CD4-positive, alpha-beta memory T cell (primary cell): ENCODE measurements at places on chromosomes 5 and 9.

DNA sequence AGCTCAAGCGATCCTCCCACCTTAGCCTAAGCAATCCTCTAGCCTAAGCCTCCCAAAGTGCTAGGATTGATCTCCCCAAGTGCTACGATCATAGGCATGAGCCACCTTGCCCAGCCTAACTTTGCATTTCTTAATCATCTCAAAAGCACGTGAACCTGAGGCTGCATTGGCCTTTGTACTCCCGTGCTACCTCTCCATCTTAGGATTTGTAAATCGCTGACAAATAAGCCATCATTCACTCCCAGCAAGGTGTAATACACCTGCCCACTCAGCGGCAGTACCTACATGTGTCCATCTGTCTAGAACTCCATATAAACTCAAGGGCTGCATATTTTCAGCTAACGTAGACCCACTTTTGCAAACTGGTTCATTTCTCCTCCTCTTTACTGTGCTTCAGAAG lies 2.8 kb downstream of the ANKH start:
- DNase-seq, result no peak

GRCh38 chr5:130992095-130992494 lies 173.0 kb downstream of the HINT1 start:
- DNase-seq, result no peak

DNA sequence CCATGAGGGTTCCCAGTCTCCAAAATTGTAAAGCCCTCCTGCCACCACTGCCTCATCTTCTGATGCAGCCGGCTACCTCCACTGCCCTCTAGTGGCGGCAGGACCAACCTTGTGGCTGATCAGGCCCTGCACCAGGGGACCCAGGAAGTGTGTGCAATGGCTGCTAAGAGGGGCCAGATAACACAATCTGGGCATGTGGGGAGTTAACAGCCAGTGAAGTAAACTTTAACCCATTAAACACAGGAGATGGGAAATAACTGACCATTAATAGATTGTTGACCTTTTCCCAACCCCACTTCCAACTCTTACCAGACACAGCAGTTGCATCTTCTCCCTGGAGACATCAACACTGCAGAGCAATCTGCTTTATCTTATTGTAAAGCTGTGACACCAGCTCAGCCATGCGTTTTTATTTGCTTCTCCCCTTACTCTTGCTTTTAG lies 63.3 kb downstream of the FREM1 start:
- DNase-seq, result peak; percentile 22

DNA sequence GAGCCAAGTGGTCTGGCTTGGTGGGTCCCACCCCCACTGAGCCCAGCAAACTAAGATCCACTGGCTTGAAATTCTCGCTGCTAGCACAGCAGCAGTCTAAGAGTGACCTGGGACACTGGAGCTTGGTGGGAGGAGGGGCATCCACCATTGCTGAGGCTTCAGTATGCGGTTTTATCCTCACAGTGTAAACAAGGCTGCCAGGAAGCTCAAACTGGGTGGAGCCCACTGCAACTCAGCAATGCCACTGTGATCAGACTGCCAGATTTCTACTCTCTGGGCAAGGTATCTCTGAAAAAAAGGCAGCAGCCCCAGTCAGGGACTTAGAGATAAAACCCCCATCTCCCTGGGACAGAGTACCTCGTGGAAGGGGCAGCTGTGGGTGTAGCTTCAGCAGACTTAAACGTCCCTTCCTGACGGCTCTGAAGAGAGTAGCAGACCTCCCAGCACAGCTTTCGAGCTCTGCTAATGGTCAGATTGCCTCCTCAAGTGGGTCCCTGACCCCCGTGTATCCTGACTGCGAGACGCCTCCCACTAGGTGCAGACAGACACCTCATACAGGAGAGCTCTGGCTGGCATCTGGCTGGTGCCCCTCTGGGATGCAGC lies 18.2 kb upstream of the STK32A start:
- DNase-seq, result peak; percentile 15

- no peak for DNase-seq
Observed at GRCh38 chr5:154196955-154197652, 6.6 kb downstream of the GALNT10 start.

DNA sequence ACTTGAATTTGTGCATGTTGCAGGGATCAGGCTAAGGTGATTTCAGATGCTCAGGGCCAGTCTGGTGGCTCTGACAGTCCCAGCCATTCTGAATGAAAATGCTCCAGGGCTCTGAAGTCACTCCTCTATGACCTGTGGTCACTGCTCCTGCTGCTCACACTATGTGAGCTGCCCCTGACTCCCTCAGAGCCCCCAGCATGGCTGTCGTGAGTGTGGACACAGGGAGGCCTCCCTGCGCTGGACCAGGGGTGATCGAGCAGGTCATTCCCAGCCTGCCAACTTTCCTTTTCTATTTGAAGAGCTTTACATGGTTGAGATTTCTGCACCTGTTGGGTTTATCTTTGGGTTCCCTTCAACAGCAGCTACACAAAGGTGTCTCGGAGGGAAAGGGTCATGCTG lies 74.5 kb downstream of the WNK2 start:
- no peak for DNase-seq

- no peak for DNase-seq
Observed at GRCh38 chr5:149448831-149449714, 70.0 kb upstream of the IL17B start.

DNA sequence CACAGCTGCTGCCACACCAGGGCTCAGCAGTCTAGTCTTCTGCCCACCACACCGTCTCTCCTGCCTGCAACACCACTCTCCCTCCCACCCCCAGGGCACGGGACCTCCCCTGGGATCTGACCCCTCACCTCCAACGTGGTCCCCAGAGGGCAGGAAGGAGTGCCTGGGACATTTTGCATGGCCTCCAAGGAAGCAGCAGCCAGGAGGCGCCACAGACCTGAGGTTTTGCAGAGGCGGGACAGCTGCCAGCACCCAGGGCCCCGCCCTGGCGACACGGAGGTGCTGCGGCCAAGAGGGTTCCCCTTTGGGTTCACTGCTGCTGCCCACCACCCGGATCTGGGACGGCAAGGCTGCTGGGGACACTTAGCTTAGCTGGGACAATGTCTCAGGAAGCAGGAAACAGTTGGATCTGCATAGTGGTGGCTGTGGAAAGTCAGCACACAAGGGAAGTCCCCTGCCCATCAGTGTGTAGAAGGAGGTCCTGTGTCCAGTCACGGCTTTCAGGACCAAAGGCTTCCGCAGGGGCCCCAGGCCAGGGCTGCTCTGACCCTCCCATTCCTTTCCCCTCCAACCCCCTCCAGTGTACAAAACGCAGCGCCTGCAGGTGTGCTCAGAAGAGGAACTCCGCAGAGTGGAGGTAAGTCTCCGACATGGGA lies 13.8 kb downstream of the PROP1 start:
- no peak for DNase-seq

DNA sequence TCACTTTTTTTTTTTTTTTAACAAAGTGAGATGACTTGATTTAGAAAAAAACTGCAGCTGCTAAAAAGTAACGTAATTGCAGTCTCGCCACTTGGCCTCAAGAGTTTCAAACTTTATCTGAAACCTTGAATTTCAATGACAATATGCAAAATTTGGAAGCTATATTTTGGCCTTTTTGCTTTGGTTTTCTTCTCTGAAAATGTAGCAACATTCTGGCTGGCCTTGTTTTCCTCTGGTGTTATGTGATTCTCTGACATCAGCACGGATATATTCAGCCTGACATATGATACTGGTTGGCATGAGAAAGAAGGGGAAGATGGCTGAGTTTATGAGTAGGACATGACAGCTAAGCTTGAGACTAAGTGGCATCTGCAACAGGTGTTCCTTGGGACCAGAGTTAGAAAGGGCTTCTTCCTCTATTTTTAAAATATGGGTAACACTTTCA lies 136.5 kb downstream of the MEF2C start:
- no peak for DNase-seq

DNA sequence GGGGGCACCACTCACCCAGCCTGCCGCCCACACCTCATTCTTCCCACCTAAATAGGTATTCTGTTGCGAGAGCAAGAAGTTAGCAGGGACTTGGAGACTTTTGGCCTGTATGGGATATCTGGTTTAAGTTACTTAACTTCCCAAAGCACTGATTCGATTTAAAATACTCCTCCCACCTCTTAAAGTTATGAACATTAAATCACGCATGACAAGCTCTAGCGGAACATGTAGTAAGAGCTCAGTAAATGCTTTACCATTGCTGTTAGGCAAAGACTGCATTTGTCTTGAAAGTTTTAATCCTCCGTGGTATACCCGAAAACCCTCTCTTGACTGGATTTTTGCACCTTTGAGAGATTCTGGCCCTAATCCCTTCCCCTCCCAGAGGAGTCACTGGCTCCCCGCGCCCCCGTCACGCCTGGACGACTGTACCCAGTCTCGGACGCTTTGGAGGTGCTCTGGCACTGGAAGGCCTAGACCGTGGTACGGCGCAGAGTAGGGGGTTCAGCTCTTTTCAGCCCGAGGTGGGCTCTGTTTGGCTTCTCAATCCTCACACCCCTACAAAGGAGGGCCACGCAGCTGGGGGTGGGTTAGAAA lies 4.4 kb downstream of the GDNF start:
- no peak for DNase-seq

- DNase-seq, result no peak
Observed at GRCh38 chr9:13718086-13718485, 438.6 kb upstream of the MPDZ start.

- DNase-seq, result no peak
Observed at GRCh38 chr5:72110394-72111013, 3.2 kb downstream of the MAP1B start.

DNA sequence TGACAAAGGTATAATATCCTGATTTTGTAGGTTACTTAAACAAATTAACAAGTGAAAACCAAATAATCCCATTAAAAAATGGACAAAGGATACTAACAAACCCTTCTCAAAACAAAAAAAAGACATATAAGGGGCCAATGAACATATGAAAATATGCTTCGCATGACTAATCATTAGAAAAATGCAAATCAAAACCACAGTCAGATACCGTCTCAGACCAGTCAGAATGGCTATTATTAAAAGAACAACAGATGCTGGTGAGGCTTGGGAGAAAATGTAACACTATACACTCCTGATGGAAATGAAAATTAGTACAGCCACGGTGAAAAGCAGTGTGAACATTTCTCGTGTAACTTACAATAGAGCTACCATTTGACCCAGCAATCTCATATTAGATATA lies 1542.2 kb upstream of the CDH9 start:
- no peak for DNase-seq

- DNase-seq, result no peak
Observed at GRCh38 chr5:170250810-170251317, 18.1 kb downstream of the C5orf58 start.

DNA sequence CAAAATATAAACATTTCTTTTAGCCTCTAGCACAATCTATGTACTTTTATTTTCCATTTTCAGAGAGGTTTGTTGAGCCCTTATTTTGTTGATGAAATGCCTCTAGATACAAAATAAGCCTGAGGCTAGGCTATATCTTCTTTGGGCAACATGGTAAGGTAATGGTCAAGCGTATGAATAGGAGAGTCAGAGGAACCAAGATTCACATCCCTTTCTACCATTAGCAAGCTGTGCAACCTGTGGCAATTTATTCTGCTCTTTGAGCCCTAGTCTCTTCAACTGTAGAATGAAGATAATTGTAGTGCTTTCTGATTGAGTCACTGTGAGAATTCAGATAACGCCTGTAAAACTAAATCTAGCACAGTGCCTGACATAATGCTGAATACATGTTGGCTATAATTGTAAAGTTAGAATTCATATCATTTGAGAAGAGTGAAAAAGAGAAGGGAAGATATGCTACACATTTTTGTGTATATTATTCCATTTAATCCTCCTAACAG lies 412.5 kb downstream of the CCDC171 start:
- no peak for DNase-seq

DNA sequence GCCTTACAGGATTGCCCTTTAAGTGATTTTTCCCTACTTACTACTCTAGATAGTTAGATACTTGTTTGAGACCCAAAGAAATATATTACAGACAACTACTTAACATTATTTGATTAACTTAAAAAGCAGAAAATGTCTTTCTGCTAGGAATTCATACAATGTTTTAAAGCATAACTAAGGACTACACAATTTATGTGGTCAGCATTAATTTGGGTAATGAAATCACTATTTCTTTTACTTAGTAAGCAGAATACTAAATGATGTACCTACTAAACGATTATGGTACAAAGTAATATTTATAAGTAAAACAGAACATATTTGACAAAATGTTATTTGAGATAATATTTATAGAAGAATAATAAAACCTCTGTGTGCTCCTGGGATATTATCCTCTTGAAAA lies 371.9 kb upstream of the ARRDC3 start:
- no peak for DNase-seq

DNA sequence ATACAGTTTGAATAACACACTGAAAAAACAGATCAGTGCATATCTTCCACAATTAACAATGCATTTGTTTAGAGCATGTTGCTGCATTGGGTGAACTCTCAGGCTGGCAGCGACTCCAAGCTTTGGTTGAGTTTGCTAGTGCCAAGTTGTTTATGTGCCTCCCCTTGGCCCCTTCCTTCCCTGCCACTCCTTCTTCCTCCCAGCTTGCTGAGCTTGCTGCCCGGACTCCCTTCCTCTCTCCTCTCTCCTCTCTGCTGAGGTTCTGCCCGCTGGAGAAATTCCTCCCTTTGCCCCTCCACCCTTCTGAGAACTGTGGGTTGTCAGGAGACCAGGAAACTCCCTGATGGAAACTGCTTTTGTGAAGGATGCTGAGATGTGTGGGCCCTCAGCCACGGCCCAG lies 247.3 kb downstream of the PDZD2 start:
- DNase-seq, result no peak

DNA sequence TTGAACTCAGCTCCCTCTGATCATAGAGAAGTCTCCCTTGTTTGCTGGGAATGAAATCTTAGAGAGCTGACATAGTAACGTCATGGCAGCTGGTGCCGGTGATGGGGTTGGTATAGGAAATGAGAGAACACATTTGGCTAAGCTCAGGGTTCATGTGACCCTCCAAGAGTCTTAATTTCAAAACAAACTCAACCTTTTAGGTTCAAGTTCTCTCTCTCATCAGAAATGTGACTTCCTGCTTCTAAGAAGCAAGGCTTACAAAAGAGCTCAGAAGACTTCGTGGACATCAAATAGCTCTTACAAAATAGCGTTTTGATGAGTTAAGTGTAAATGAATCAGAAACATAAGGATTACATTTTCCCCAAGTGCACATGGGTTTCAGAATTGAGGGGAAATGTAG lies 97.3 kb downstream of the PAPPA start:
- no peak for DNase-seq

DNA sequence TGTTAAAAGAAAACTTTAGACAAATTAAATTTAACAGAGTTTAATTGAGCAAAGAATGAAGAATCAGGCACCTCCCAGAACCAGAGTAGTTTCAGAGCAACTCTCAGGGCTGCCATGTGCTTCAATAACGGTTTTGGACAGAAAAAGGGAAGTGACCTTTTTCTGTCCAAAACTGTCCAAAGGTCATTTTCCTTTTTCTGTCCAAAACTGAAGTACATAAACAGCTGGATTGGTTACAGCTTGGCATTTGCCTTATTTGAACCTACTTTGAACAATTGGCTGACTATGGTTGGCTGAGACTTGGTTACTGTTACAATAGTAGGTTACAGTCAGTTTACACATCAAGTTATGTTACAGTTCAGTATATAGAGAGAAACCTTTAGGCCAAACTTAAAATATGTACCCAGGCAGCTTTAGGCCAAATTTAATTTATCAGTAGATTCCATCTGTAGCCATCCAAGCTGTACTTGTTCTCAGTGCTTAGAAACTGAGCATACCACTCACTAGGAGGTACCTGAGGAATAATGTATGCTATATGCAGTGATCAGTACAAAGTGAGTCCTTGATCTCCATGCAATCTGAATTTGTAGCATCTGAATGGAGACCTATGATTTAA lies 44.0 kb downstream of the C9orf85 start:
- no peak for DNase-seq

GRCh38 chr9:130939405-130940026 lies 469 bp upstream of the FIBCD1 start:
- DNase-seq, result no peak
